Osteoblast (primary cell): ENCODE measurements at places on chromosomes 12 and 14. TPM values are rescaled to one million over a fixed set of nuclear protein-coding genes. Genes with fewer than 3 reads are reported as not detected.

The ALDH1L2 gene
- total RNA-seq = 55.4 and 63.9 TPM in 2 replicates

The NKX2-1 gene
- not detected in 2 replicates for total RNA-seq

The TSPAN11 gene
- 5.4 and 10.0 TPM in 2 replicates for total RNA-seq

The BRI3BP gene
- total RNA-seq = 2.1 and 2.2 TPM in 2 replicates

DNA sequence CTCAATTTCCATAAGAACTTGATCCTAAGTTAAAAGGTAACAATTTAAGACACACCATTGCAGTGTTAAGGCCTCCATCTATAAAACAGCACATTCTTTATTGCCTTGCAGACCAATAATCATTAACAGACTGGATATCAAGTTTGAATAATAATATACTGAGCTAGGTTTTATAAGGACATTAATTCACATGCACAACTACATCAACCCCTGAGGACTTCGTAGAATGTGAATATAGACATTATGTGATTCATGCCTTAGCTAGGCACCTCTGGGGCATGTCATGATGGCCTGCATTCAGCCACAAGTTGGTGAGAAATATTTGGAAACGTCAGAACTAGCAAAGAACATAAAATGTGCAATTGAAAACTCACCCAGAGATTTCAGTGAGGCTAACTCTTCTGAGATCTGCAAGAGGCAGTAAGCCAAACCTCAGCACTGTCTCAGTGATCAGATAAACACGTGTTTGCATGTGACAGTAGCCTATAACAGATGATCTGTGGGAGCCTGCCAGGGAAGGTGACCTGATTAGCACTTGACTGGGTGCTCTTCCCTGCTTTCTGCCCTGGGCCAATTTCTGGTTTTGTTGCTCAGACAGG lies 492.2 kb downstream of the FLRT2 start:
- DNase-seq = no peak
- H3K4me3 ChIP-seq = no peak overlapping the region
- no peaks in the 10 kb centered on the region for H3K27me3 ChIP-seq
- peak overlapping the region; percentile 66 for H3K27ac ChIP-seq
- peaks cover 8% of the 10 kb centered on the region for H3K4me1 ChIP-seq

- no peaks in the 10 kb centered on the region for H3K27me3 ChIP-seq
- no peak overlapping the region for H3K4me3 ChIP-seq
- no peak for DNase-seq
- no peaks in the 10 kb centered on the region for H3K36me3 ChIP-seq
Observed at GRCh38 chr12:23536293-23536692, 413.2 kb downstream of the SOX5 start.

- peak overlapping the region; percentile 20 for H3K27ac ChIP-seq
- H3K4me3 ChIP-seq = no peak overlapping the region
- DNase-seq = no peak
- no peaks in the 10 kb centered on the region for H3K27me3 ChIP-seq
Observed at GRCh38 chr12:1297639-1298175, 296.7 kb downstream of the FBXL14 start.

- peak overlapping the region; percentile 41 for H3K4me3 ChIP-seq
- no peaks in the 10 kb centered on the region for H3K27me3 ChIP-seq
- H3K4me1 ChIP-seq = peaks cover 18% of the 10 kb centered on the region
- H3K27ac ChIP-seq = no peak overlapping the region
- no peaks in the 10 kb centered on the region for H3K36me3 ChIP-seq
Observed at GRCh38 chr12:29563636-29564035, 66.2 kb upstream of the OVCH1 start.

DNA sequence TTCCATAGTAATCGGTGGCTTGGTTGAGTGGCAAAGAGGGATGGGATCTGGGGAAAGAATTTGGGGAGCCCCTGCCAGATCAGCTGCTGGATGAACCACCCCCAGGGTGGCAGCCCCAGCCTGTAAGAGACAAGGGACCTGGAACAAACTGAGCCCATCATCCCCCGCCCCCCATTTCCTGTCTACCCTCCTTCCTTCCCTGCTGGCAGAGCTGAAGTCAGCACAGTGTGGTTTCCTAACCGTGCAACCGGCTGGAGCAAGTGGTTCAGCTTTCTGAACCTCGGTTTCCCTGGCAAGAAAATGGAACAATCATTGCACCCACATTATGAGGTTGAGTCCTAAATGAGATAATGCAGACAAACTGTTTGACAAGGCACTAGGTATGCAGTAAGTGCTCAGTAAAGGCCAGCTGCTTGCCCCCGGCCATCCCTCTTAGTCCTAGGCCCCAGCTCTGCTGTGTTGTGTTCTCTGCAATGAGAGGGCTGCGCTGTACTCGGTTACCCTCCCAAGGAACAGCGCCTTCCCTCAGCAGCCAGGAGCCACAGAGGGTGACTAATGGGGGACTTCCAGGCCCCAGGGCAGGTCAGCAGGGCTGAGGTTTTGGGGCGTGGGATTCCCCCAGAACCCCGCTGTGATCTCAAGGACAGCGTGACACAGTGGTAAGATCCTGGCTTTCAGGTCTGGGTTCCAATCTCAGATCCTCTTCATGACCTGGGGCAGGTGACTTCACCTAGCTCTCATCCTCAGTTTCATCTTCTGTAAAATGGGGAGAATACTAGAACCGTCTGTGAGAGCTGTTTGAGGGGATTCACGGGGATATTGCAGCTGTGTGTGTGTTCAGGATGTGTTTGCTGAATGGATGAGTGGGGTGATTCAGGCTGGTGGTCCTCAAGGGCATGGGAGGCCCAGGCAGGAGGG lies 16.5 kb downstream of the SELPLG start:
- H3K27ac ChIP-seq = peak overlapping the region; percentile 52
- H3K36me3 ChIP-seq = no peaks in the 10 kb centered on the region
- peak; percentile 85 for DNase-seq
- H3K4me3 ChIP-seq = no peak overlapping the region
- H3K4me1 ChIP-seq = peaks cover 15% of the 10 kb centered on the region

DNA sequence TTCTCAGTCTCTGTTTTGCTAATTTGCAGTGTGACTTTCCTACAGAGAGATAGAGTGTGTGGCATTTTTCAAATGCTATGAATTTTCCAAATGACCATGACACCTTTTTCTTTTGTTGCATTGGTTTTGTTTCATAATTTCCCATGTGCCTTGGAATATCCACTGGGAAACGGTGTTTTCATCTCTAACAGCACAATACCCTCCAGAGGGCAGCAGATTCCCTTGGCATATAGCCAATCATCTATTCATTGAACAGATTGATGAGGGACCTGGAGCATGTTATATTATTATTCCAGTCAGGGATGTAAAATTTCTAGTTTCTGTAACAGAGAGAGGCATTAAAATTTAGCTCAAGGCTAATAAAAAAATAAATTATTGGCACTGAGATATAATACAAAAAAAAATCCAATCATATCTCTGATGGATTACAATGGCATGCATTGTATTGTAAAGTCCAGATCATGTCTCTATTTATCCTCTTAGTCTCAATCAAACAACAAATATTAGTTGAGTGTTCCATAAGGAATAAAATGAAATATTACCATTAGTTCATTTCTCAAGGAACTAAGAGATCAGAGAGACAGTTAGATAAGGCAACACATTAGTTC lies 29.6 kb upstream of the NTN4 start:
- no peak overlapping the region for H3K27ac ChIP-seq
- no peak overlapping the region for H3K4me3 ChIP-seq
- DNase-seq = peak; percentile 66
- H3K27me3 ChIP-seq = peaks cover 23% of the 10 kb centered on the region
- H3K36me3 ChIP-seq = no peaks in the 10 kb centered on the region

DNA sequence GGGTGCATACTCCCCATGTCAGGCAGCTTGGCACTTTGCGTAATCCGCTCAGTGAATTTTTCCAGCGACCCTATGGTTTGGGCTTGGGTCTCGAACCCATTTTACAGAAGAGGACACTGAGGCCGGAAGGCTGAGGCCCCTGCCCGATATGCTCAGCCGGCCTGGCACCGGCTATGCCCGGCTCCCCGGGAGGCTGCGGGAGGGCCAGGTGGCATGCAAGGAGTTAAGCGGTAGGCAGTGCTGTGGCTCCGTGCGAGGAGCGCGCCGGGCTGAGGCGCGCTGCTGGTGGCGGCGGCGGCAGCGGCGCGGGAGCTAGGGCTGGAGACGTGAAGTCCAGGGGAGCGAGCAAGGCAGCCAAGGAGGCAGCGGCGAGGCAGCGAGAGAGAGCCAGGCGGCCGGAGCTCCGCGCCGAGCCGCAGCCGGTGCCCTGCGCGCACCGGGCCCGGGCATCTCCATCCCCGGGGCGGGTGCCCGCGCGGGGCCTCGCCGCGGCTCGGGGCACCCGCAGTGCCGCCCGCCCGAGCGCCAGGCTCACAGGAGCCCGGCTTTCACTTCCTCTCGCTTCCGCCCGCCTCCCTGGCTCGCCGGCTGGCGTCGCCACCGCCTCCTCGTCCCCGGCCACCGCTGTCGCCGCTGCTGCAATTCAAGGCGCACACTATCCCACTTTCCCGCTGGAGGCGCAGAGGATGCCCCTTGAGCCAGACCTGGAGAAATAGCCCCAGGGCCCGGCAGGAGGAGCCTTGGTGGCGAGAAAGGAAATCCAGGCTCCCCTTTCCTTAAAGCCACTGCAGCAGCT lies at the start of gene WSCD2:
WSCD2 (plus strand) TSS at position 272 of the 796 bp plus-strand sequence. CDS start 66,545 bp downstream, outside the sequence.
- no peaks in the 10 kb centered on the region for H3K36me3 ChIP-seq
- H3K27ac ChIP-seq = no peak within 1 kb of the TSS
- DNase-seq = peak; percentile 86
- peaks cover 4% of the 10 kb centered on the region for H3K4me1 ChIP-seq
- peaks cover 17% of the 10 kb centered on the region for H3K27me3 ChIP-seq

DNA sequence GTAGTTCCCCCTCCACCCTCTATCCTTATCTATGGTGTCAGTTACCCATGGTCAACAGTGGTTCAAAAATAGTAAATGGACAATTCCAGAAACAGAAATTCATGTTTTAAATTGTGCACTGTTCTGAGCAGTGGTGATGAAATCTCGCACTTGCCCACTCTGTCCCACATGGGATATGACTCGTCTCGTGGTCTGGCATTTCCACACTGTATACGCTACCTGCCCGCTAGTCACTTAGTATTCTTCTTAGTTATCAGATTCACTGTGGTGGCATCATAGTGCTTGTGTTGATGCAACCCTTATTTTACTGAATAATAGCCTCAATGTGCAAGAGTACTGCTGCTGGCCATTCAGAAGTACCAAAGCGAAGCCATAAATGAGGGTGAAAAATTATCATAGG lies 507.0 kb downstream of the SNAPC1 start:
- no peaks in the 10 kb centered on the region for H3K4me1 ChIP-seq
- H3K27me3 ChIP-seq = no peaks in the 10 kb centered on the region
- no peak overlapping the region for H3K4me3 ChIP-seq
- no peaks in the 10 kb centered on the region for H3K36me3 ChIP-seq

- H3K27me3 ChIP-seq = no peaks in the 10 kb centered on the region
- H3K4me3 ChIP-seq = no peak overlapping the region
- no peaks in the 10 kb centered on the region for H3K4me1 ChIP-seq
- H3K36me3 ChIP-seq = no peaks in the 10 kb centered on the region
- no peak for DNase-seq
Observed at GRCh38 chr12:27958675-27959074, 13.9 kb downstream of the PTHLH start.

DNA sequence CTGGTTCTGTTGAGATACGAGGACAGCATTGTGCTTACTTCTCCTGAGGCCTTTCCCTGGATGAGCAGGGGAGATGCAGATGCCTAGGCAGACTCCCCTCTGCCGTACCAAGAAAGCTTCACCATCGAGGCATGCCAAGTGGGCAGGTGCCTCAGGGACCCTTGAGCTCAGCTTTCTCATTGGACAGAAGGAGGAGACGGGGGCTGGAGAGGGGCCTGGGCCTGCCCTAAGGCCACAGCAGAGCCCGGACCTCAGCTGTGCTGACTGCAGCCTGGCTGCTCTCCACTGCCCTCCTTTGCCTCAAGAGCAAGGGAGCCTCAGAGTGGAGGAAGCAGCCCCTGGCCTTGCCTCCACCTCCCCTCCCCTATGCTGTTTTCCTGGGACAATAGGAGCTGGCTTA lies 23.4 kb downstream of the SERPINA1 start:
- H3K27me3 ChIP-seq = no peaks in the 10 kb centered on the region
- H3K27ac ChIP-seq = no peak overlapping the region
- DNase-seq = no peak
- no peaks in the 10 kb centered on the region for H3K4me1 ChIP-seq
- no peaks in the 10 kb centered on the region for H3K36me3 ChIP-seq
- no peak overlapping the region for H3K4me3 ChIP-seq

- H3K4me1 ChIP-seq = no peaks in the 10 kb centered on the region
- no peak overlapping the region for H3K4me3 ChIP-seq
- H3K27ac ChIP-seq = no peak overlapping the region
- DNase-seq = no peak
- H3K36me3 ChIP-seq = no peaks in the 10 kb centered on the region
Observed at GRCh38 chr12:132236129-132236929, 92.1 kb downstream of the NOC4L start.

- no peak overlapping the region for H3K27ac ChIP-seq
- no peaks in the 10 kb centered on the region for H3K27me3 ChIP-seq
- no peaks in the 10 kb centered on the region for H3K4me1 ChIP-seq
- DNase-seq = no peak
- no peak overlapping the region for H3K4me3 ChIP-seq
Observed at GRCh38 chr12:107429006-107429705, 256.4 kb upstream of the PWP1 start.

DNA sequence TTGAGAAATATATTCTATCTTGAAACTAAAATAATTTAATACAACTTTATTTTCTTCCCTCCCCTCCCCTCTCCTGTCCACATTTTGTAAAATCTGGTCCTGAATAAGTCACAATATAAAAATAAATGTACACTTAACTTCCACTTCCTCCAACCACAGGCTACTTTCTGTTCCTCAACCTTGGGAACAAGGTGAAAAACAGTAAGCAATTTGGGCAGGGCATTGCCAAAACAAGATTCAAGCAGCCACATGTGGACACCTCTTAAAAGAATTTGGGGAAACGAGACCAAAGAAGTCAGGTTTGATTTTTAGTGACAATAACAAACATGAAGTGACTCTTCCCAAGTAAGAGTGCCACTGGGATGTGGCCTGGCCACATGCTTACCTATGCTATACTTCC lies 115.7 kb downstream of the PTPRQ start:
- no peak overlapping the region for H3K4me3 ChIP-seq
- H3K27ac ChIP-seq = no peak overlapping the region
- no peak for DNase-seq
- H3K36me3 ChIP-seq = no peaks in the 10 kb centered on the region

DNA sequence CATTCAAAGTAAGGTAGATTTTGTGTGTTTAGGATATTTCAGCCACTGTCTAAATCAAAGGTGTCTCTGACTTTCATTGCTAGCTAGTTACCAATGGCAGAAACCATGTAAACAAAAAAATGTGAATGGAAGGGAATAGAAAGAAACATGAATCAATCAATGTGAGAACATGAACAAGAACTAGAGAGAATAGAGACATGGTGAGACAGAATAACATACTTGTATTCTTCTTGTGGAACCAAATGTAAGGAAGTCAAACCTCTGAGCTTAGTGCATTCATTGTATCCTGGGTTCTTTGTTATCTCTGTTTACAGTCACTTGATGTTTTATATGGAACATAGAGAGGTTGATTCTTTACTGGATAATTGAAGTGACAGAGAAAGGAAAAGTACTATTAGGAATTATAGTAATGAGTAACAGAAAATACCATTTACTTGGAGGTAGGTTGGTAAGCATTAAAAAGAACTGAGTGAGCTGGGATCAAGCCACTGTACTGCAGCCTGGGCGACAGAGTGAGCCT lies 2.6 kb upstream of the WNK1 start:
- DNase-seq = no peak
- H3K4me1 ChIP-seq = peaks cover 14% of the 10 kb centered on the region
- no peaks in the 10 kb centered on the region for H3K27me3 ChIP-seq
- no peak overlapping the region for H3K4me3 ChIP-seq
